ENCODE measurements at places on chromosomes 12 and 14. TPM values are rescaled to one million over a fixed set of nuclear protein-coding genes. Genes with fewer than 3 reads are reported as not detected.

- H3K36me3 ChIP-seq = peaks cover 30% of the 10 kb centered on the region
- peaks cover 3% of the 10 kb centered on the region for H3K4me1 ChIP-seq
- no peak overlapping the region for H3K27ac ChIP-seq
- no peak overlapping the region for H3K4me3 ChIP-seq
- no peak for DNase-seq
- no peaks in the 10 kb centered on the region for H3K27me3 ChIP-seq
These were observed 75.6 kb downstream of the GALNT4 start for GRCh38 chr12:89448951-89449371.

DNA sequence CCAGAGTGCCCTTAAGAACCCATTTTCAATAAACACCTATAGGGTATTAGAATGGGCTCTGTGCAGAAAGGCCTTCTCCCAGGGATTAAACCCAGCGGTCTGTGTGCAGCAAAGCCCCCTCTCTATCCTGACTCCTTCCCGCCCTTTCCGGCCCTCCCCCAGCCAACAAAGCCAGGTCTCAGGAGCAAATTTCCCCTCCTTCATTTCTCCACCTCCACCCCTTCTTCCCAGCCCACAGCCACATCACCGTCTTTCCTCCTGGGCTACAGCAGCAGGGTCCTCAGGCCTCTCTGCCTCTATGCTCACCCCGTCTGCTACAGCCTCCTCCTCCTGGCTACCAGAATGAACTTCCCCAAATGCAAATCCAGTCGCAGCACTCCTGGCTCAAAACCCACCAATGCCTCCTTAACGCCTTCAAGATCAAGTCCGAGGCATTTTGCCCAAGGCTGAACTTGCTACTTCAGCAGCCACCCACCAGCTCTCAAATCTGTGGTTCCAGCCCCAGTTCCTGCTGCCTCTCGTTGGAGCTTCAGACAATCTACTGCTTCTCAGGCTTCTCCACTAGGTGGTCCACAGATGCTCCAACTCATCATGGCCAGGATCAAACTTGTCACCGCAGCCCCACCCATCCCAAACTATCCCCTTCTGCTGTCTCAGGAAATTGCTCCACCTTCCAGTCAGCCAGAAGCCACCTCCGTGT is 134.8 kb downstream of the BCL11B start:
- H3K27ac ChIP-seq = no peak overlapping the region
- H3K4me1 ChIP-seq = peaks cover 15% of the 10 kb centered on the region
- H3K36me3 ChIP-seq = no peaks in the 10 kb centered on the region
- H3K4me3 ChIP-seq = no peak overlapping the region
- no peaks in the 10 kb centered on the region for H3K27me3 ChIP-seq

- H3K27me3 ChIP-seq = no peaks in the 10 kb centered on the region
- no peak for DNase-seq
- no peak overlapping the region for H3K4me3 ChIP-seq
These were observed 1087.4 kb upstream of the FLRT2 start for GRCh38 chr14:84442521-84442920.

- H3K36me3 ChIP-seq = peaks cover 16% of the 10 kb centered on the region
- H3K27ac ChIP-seq = no peak overlapping the region
- no peaks in the 10 kb centered on the region for H3K27me3 ChIP-seq
- no peak overlapping the region for H3K4me3 ChIP-seq
- no peaks in the 10 kb centered on the region for H3K4me1 ChIP-seq
These were observed 277.0 kb downstream of the CEP128 start for GRCh38 chr14:80664576-80664975.

DNA sequence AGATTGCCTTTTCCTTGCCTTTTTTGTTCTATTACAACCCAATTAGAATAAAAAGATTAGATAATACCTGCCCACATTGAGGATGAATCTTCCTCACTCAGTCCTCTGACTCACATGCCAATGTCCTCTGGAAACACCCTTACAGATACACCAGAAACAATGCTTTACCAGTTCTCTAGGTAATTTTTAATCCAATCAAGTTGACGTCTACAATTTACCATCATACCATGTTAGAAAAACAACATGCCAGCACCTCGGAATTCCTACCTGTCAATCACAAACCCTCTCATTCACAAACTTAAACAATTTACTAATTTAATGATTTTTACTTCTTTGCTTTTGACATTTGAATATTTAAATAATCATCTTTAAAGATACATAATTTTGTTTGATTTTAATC is 953.8 kb downstream of the TRHDE start:
- no peaks in the 10 kb centered on the region for H3K4me1 ChIP-seq
- H3K4me3 ChIP-seq = no peak overlapping the region
- no peak overlapping the region for H3K27ac ChIP-seq

GRCh38 chr14:98456231-98456630 is 815.8 kb downstream of the BCL11B start:
- DNase-seq = no peak
- H3K36me3 ChIP-seq = peaks cover 3% of the 10 kb centered on the region
- H3K27me3 ChIP-seq = no peaks in the 10 kb centered on the region
- H3K27ac ChIP-seq = no peak overlapping the region
- no peak overlapping the region for H3K4me3 ChIP-seq
- H3K4me1 ChIP-seq = peaks cover 7% of the 10 kb centered on the region

The ZCRB1 gene
- 74.2 TPM for total RNA-seq

The TAS2R8 gene
- not detected for total RNA-seq

The CALM1 gene
- total RNA-seq = 439 TPM

The RIMBP2 gene
- total RNA-seq = not detected

The KCNC2 gene
- total RNA-seq = not detected

The DLK1 gene
- not detected for total RNA-seq

The SRGAP1 gene
- 0.18 TPM for total RNA-seq
